ENCODE measurements at places on chromosomes 2 and 18.

- no peak for DNase-seq
These were observed 483.7 kb downstream of the PTPRM start for GRCh38 chr18:8050616-8051329.

DNA sequence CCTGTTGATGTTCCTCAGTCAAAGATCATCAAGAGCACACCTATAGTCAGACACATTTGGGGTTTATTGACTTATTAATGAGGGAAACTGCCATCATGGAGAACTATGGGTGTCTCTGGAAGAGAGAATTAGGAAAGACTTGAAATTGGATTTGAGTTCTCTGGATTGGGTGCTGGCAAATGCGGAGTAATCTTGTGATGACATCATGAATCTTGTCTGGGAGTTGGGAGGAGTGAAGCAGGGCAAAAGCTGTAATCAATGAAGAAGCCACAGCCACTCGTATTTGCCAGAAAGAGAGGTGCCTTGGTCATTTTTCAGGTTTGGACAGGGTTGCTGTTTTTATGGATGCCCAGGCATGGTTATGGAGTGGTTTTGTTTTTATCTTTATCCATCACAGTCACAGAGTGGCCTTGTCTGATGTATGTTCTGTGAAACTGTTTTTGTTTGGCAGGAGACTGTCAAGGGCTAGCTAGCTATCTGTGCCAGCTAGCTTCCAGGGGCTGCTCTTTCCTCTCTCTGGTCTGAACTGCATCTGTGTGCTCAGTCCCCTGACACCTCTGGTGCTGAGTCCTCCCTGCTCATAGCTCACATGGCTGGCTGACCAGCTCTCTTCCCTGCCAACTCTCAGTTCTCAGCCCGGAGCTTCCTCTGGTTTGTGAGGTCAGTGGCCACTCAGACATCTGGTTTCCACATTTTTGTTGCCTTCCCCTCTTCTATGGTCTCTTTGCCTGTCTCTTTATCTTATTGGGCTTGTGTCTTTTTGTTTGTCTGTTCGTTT lies 193.4 kb upstream of the RMP24 start:
- DNase-seq, result no peak

DNA sequence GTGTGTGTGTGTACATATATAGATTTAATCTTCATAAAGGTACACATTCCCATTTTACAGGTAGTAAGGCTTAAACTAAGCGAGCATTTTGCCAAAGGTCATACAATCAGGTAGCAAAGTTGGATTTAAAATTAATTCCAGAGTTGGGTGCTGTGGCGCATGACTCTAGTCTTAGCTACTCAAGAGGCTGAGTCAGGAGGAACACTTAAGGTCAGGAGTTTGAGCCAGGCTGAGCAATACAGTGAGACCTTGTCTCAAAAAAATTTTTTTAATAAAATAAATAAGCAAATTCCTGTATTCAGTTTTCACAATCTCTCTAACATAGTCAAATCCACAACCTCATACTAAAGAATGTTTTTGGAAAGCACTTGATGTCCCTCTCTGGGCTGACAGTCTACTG lies 111.5 kb upstream of the LDLRAD4 start:
- DNase-seq, result no peak

DNA sequence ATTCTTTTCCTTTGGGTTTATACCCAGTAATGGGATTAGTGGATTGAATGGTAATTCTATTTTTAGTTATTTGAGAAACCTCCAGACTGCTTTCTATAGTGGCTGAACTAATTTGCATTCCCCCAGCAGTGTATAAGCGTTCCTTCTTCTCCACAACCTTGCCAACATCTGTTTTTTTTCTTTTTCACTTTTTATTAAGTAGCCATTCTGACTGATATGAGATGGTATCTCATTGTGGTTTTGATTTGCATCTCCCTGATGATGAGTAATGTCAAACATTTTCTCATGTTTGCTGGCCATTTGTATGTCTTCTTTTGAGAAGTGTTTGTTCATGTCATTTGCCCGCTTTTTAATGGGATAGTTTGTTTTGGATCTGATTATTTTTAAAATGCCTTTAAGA lies 64.1 kb upstream of the MEIS1 start:
- no peak for DNase-seq

- DNase-seq, result no peak
These were observed 1049.9 kb downstream of the TSN start for GRCh38 chr2:122805346-122805745.

- DNase-seq, result no peak
These were observed 14.4 kb downstream of the FBLN7 start for GRCh38 chr2:112152476-112153178.

GRCh38 chr18:51011709-51012108 lies 18.3 kb upstream of the SMAD4 start:
- no peak for DNase-seq

GRCh38 chr18:54712758-54713157 lies 115.5 kb upstream of the RAB27B start:
- DNase-seq, result no peak

Data from activated CD4-positive, alpha-beta T cell treated with anti-CD3 and anti-CD28 coated beads for 24 hours (primary cell).